ENCODE measurements at places on chromosomes 6 and 20. TPM values are rescaled to one million over a fixed set of nuclear protein-coding genes. Genes with fewer than 3 reads are reported as not detected.

DNA sequence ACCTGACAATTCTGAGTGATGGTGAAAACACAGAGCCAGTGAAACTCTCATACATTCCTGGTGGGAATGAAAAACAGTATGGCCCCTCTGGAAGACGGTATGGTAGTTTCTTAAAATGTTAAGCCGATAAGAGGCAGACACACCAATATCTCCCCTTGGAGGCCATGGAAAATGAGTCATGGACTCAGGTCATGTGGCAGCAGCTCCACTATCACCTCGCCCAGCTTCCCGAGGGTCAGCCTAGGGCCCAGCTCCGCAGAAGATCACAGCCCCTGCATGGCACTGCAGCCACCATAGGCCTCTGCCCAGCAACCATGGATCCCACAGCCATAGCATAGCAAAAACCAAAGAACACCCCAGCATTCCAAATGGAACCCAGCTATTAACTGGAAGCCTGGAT, 21.4 kb downstream of the BPIFA1 start:
- no peak for DNase-seq

GRCh38 chr6:108169464-108170331, 3.9 kb downstream of the NR2E1 start:
- no peak for DNase-seq

GRCh38 chr20:34473262-34473883, 42.8 kb upstream of the DYNLRB1 start:
- DNase-seq: peak; percentile 5

DNA sequence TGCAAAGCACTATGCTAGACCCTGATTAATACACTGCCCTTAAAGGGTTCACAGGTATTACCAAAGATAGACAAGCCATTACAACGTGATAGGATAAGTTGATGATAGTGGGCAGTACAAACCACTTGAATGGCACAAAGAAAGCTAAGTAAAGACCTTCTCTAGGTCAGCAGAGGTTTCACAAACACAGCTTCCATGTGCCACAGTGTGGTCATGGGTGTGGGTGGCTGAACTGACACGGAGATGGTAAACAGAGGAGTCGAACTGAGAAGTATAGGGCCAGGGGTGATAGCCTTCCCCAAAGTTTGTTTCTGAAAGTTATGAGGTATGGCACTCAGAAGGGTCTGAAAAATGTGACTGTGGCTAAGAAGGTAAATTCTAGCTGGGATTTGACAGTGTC, 4.3 kb downstream of the ZBTB9 start:
- no peak for DNase-seq

DNA sequence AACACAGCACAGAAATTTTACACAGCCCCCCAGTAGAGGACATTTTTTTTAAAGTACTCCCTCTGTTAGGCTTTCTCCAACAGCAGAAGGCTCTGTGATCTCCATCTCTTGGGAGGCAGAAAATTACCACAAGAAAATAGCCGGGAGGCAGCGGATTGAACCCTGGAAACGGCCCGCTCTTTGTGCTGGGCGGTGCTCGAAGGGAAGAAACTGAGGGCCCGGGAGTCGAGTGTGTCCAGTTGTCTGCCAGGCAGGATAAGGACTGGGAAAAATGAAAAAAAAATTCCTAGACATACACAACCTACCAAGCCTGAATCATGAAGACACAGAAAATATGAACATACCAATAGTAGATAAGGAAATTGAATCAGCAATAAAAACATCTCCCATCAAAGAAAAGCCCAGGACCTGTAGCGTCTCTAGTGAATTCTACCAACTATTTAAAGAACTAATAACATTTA, 31.5 kb downstream of the POM121L2 start:
- no peak for DNase-seq

DNA sequence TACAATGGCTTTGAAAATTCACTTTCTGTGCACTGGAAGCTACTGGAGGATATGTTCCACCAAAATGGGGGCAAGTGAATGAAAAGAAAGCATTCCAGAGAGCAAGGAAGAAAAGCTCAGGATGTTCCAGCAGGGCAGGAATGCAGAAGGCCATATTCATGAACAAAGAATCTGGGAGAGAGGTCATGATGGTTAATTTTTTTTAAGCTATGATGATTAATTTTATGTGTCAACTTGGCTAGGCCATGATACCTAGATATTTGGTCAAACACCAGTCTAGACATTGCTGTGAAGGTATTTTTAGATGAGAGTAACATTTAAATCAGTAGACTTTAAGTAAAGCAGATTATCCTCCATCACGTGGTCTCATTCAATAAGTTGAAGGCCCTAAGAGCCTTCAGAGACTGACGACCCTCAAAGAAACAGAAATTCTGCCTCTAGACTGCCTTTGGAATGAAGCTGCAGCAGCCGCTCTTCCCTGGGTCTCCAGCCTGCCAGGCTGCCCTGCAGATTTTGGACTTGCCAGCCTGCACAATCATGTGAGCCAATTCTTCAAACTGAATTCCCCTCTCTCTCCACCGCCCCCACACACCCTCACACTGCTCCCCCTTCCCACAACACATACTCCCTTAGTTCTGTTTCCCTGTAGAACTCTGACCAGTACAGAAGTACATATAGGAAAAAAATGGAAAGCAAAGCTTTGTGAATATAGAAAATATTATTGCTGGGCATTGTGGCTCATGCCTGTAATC, 20.1 kb upstream of the GCM1 start:
- no peak for DNase-seq

DNA sequence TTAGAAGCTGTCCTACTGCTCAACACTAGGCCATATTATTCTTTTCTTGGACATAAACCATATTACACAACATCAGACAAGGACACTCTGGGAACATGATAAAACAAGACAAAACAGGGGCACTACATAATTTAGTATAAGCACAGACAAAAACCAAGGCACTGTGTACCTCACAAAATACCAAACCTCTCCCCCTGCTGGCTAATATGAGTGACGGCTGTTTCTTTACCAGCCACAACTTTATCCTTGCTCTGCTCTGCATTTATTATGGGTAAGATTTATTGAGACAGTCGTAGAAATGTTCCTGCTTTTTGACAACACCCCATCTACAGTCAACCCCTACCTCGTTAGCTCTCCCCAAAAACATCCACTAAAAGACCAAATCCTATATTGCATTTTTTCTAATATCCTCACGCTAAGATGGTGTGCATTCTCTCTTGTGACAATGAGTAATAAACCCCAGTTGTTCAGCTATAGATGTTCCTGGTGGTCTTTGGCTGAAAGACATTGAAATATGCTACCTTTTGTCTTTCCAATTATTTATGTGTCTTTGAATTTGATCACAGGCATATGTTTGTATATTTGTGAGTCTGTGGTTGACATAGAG, 23.8 kb upstream of the POLR1H start:
- no peak for DNase-seq

Gene SPATA2
- total RNA-seq: 2.0 TPM

Gene OR2H2
- not detected for total RNA-seq

Gene FOXC1
- 15.3 TPM for total RNA-seq

Data from skin of body (tissue), 3 donors.